Fibroblast of skin of scalp (primary cell): ENCODE measurements at places on chromosomes 5 and 9.
A peak's percentile ranks its signal among the peaks of the same experiment; 100 is the strongest.

DNA sequence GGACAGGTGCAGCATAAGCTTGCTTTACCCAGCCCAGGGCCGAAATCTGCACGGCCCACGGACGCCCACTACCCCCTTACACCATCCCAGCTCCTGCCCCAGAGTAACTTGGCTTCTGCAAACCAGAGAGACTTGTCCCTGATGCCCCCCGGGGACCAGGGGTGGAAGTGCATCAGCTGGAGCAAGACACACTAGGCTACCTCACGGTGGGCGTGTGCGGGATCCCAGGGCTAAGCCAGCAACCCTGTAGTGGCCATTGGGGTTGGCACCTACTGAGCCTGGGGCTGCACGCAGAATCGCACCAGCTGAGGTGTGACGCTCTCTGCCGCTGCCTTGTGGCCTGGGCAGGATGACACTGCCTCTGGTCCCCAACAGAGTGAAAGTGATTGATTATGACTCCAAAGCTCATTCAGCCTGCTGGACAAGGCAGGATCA, 6.1 kb upstream of the ZNF79 start:
- DNase-seq, result no peak

- no peak for DNase-seq
Observed at GRCh38 chr9:133234577-133235322, 25.7 kb upstream of the OBP2B start.

- peak; percentile 69 for DNase-seq
Observed at GRCh38 chr9:128419061-128419925, 1.4 kb upstream of the CERCAM start.

- DNase-seq, result peak; percentile 45
Observed at GRCh38 chr5:65862384-65862783, 64.0 kb upstream of the ERBIN start.

- no peak for DNase-seq
Observed at GRCh38 chr9:70488793-70489105, 74.3 kb upstream of the KLF9 start.

- peak; percentile 43 for DNase-seq
Observed at GRCh38 chr9:32581512-32582143, 8.7 kb upstream of the NDUFB6 start.

GRCh38 chr9:25048098-25048724, 502.5 kb upstream of the IZUMO3 start:
- no peak for DNase-seq

DNA sequence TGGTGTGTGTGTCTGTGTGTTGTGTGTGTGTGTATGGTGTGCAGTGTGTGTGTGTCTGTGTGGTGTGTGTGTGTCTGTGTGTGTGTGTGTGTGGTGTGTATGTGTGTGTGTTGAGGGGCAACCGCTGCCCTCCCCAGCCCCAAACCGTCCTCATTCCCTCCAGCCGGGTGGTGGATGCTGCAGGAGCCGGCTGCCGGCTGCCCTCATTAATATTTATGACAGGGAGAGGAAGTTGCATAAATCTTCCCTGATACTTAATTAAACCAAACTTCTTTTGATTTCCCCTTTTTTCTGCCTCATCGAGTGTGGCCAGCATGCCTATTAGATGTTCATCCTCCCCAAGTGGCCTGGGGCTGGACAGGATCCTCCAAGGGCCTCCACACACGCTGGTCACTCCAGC, 121.4 kb upstream of the MVB12B start:
- no peak for DNase-seq

- DNase-seq, result peak; percentile 84
Observed at GRCh38 chr5:173582216-173583111, 34.0 kb downstream of the BOD1 start.

- peak; percentile 70 for DNase-seq
Observed at GRCh38 chr5:128213340-128213739, 129.8 kb downstream of the SLC12A2 start.

GRCh38 chr5:67287510-67288268, 91.1 kb upstream of the CD180 start:
- peak; percentile 83 for DNase-seq

DNA sequence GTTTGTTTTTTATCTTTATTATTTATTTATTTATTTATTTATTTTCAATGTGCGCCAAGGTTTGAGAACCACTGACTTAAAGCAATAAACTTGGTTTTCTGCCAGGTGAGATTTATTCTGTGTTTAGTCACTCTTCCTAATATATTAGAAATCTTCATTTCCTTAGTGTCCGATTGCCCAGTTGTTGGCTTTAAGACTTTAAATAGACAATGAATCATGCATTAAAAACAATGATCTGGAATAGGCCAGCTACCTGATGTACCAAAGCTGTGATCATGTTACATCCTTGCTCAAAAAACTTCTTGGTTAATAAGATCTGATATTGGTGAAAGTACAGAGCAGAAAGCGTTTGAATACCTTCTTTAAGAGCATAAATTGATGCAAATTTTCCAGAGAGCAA, 52.1 kb upstream of the ERBIN start:
- peak; percentile 40 for DNase-seq

- DNase-seq, result no peak
Observed at GRCh38 chr9:92147852-92148180, 32.6 kb upstream of the SPTLC1 start.

DNA sequence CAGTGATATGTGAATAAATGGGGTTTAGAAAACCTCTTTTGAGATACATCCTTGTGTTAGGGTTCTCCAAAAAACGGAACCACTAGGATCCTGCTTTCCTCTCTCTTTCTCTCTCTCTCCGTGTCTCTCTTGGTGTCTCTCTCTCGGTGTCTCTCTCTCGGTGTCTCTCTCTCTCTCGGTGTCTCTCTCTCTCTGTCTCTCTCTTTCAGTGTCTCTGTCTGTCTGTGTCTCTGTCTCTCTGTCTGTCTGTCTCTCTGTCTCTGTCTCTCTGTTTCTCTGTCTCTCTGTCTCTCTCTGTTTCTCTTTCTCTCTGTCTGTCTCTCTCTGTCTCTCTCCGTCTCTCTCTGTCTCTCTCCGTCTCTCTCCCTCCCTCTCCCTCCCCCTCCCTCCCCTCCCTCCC, 7.8 kb upstream of the TEX48 start:
- no peak for DNase-seq

- peak; percentile 8 for DNase-seq
Observed at GRCh38 chr5:116859666-116860320, 285.2 kb upstream of the SEMA6A start.

DNA sequence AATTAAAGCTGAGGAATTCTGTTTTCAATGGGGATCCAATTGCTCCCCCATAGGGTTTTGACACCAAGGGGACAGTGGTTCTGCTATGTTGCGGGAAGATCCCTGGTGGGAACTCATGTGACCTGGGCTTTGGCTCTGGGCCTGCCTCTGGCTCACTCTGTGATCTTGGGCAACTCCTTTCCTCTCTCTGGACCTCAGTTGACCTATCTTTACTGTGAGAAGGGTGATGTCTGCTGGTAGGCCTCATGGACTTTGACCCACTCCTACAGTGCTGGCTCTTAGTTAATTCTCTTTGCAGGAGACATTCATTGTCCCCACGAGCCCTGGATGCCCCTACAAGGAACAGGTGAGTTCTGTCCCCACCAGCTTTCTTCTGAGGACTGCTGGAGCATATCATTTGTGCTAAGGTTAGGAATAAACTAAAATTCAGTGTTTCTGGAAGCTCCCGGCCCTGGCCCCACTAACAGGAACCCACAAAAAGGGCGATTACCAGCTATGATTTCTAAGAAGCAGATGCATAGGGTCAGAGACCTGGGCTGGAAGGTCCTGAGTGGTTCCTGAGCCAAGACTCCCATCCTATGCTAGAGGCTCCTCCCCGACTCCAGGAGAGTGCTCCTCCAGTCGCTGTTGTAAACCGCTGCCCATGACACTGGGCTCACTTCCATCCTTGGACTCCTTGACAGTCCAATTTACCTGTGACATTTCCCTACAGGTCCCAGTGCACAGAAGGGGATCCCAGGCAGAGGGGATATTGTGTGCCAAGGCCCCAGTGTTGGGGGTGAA, 218.3 kb downstream of the PAX5 start:
- DNase-seq, result no peak

GRCh38 chr5:111775224-111775623, 18.2 kb upstream of the NREP start:
- DNase-seq, result peak; percentile 63

GRCh38 chr5:98839469-98840383, 66.3 kb downstream of the RGMB start:
- no peak for DNase-seq

- DNase-seq, result no peak
Observed at GRCh38 chr9:129311643-129312042, 133.6 kb upstream of the IER5L start.

- peak; percentile 22 for DNase-seq
Observed at GRCh38 chr5:68071736-68072135, 143.8 kb upstream of the PIK3R1 start.

- no peak for DNase-seq
Observed at GRCh38 chr5:575636-576035, 36.5 kb upstream of the CEP72 start.

DNA sequence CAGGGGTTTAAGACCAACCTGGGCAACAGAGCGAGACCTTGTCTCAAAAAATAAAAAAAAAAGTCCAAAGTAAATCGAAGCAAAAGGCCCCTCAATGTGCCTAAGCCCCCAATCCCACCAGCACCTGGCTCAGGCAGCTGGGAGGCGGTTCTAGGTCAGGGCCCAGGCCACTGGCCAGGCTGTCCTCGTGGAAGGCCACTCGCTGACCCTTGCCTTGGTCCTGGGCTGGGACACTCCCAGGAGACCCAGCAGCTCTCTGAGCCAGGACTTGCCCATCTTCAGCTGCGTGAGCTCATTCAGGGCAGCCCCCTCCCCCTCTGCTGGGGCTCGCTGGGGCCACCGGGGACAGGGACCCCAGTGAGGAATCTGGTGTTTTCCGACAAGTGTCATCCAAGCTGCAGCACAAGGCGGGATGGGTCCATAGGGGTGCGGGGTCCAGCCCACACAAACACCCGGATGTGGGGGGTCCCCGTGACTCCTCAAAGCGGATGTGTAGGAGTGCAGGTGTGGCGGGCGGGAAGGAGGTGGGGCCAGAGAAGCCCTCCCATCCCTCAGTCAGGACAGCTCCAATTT, 4.0 kb downstream of the AGPAT2 start:
- no peak for DNase-seq

GRCh38 chr5:154331232-154331631, 114.6 kb upstream of the SAP30L start:
- no peak for DNase-seq

DNA sequence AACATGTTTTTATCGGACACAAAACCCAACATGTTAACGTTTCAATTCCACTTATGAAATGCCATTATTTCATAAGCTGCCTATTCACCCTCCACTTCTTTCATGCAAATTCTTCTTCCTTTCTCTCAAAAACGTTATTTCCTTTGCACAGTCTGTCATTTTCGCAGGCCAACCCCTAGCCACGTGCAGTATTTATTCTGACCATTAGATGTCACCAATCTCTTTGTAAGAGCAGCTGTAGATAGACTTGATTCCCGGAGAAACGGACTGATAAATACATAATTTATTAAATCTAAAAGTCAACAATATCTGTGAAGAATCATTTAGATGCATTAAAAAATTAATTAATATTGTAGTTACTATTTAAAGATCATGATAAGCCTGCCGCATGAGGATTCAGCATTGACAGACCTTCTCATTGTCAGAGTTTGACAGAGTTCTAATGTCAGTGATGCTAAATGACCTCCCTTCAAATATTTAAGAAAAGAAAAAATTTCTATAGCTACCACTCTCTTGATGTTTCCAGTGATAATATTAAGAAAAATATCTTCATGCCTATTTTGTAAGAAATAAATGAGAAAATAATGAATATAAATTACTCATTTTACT, 933.6 kb downstream of the CDH12 start:
- peak; percentile 44 for DNase-seq

- no peak for DNase-seq
Observed at GRCh38 chr5:134964359-134965270, 3.1 kb upstream of the CATSPER3 start.

DNA sequence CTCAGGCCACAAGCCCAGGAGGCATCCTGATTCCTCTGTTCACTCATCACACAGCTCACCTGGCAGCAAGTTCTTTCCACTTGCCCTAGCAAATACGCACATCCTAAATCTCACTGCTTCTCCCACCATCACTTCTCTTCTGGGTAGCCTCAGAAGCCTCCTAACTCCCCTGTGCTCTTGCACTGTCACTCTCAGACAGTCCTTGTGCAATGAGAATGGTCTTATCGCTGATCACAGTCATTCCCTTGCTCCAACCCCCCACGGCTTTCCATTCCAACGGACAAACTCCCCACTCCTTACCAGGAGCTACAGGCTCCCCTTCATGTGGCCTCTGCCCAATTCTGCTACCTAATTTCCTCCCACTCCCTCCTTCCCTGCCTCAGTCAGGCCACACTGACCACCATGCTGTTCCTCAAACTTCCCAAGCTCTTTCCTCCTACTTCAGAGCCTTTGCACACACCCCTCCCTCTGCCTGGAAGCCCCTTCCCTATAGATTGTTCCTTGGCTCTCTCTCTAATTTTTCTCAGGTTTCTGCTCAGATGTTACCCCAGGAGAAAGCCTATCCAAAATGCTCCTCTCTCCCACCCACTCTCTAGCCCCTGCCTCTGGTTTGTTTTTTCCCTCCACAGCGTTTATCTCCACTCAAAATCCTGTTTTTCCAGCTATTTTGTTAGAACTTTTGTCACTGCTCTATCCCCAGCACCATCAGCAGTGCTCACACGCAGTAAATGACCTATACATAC, 34.1 kb upstream of the TNFAIP8 start:
- DNase-seq, result no peak

DNA sequence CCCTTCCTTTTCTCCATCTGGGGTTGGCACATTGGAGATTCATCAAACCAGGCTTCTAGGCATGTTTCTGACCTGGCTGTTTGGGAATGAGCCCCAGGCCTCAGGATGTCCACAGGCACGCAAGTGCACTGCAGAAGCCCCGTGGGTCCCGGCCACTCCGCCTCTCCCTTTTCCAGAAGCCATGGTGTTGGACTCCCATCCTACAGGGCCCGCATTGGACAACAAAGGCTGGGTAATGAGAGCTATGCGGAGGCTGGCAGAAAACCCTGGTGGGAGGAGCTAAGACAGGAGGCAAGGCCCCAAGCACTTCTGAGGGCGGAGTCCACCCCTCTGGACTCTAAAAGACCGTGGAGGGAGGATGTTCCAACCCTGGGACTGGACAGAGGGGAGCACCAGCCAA, 160.6 kb downstream of the OLFM1 start:
- DNase-seq, result no peak

DNA sequence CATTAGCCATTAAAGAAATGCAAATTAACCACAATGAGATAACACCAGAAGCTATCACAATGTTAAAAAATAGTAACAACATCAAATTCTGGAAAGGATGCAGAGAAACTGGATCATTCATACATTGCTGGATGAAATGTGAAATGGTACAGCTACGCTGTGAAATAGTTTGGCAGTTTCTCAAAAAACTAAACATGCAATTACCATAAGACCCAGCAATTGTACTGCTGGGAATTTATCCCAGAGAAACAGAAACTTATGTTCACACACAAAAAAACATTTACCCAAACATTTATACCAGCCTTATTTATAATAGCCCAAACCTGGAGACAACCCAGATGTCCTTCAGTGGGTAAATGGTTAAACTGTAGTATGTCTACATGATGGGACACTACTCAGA, 592.9 kb downstream of the ZNF608 start:
- DNase-seq, result no peak
